ENCODE measurements at places on chromosomes 13 and 19. TPM values are rescaled to one million over a fixed set of nuclear protein-coding genes. Genes with fewer than 3 reads are reported as not detected.

DNA sequence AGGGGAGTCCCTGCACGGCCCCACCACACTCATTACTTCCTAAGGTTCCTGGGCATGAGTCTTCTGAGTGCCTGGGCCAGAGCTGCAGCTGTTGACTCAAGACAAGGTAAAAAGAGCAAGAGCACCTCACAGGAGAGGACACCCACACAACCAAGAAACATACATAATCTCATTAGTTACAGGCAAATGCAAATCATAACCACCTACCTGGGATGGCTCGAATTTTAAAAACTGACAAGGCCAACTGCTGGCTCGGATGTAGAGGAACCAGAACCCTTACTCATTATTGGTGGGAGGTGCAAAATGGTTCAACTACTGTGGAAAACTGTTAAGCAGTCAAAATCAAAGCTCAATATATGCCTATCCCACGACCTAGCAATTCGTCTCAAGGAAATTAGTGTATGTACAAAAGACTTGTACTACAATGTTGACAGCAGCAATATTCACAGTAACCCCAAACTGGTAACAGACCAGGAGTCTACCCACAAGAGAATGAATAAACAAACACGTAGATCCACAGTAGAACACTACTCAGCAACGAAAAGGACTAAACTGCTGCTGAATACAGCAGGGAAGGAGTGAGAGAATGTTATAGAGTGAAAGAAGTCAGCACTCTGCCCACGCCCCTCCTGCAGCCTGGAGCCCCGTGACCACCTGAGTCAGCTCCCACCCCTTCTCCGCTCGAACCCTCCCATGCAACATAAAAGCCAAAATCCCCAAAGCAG is 15.8 kb downstream of the AKT2 start:
- DNase-seq: no peak

GRCh38 chr13:23701636-23702035 is 131.4 kb downstream of the TNFRSF19 start:
- DNase-seq: no peak

- peak; percentile 73 for DNase-seq
Measured at GRCh38 chr19:3986260-3987041, 1.2 kb upstream of the EEF2 start.

GRCh38 chr19:12689581-12690216 is 1.9 kb downstream of the GNG14 start:
- DNase-seq: no peak

DNA sequence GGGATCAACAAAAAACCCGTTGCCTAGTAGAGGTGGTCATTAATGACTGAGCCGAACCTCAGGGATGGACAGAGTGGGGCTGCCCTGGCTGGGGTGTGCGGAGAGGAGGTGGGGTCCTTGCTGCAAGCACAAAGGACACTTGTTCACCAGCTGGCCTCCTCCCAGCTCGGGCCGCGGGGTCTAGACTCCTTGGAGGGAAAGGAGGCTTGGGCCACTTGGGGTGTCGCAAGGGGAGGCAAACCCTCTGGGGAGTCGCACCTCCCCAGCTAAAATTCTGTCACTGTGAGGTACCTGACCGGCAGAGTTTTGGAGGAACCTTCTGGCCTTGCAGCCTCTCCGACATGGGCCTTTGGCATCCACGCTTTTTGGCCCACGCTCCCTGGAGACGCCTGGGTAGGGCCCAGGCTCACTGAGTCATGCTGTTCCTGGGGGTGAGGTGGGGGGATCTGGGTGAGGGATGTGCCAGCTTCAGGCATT is 8.2 kb downstream of the KLHL26 start:
- no peak for DNase-seq

DNA sequence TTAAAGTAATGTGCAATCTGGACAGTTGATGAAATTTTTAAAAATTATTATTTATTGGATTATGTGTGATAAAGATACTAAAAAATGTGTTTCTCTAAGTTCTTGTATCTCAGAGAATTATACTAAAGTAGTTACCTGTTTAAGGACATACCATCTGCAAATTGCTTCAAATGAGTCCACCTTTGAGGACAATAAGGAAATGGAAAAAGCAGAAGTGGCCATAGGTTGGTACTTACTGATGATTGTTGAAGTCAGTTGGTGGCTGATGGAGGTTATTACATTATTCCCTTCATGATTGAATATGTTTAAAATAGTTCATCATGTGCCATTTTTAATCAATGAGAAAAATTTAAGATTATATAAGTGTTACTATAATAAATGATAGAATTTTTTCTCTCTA is 367.0 kb downstream of the MYO16 start:
- DNase-seq: no peak

DNA sequence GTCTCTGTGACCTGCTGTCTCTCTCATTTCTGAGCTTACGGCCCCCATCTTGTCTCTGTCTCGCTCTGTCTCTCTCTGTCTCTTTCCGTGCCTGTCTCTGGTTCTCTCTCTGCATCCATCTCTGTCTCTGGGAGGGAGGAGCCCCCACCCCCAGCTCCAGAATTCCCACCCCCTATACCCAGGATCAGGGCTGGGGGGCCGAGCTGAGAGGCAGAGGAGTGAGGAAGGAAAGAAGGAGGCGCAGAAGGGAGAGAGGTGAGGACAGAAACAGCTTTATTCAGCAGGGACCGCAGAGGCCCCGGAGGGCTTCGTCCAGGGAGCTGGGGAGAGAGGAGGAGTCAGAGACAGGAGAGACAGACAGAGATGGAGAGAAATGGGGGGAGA is 14.0 kb downstream of the JOSD2 start:
- no peak for DNase-seq

GRCh38 chr19:364496-365287 is 20.1 kb upstream of the MIER2 start:
- no peak for DNase-seq

GRCh38 chr13:48624858-48625257 is 28.9 kb upstream of the CYSLTR2 start:
- no peak for DNase-seq

DNA sequence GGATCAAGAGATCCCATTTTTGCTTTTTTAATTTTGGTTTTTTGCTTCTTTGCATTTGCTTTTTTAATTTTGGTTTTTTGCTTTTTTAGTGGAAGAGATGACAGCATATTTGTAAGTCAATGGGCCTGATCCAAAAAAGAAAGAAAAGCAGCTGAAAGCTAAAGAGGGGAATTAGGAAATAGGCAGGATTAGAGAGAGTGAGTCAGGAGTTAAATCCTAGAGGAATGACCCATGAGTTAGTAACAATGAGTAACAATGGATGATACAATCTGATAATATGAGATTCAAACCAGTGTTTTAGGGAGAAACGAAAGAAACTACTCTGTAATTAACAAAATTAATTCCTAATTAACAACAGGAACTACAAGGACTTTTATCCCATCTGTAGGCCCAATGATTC is 111.2 kb upstream of the SGCG start:
- no peak for DNase-seq

DNA sequence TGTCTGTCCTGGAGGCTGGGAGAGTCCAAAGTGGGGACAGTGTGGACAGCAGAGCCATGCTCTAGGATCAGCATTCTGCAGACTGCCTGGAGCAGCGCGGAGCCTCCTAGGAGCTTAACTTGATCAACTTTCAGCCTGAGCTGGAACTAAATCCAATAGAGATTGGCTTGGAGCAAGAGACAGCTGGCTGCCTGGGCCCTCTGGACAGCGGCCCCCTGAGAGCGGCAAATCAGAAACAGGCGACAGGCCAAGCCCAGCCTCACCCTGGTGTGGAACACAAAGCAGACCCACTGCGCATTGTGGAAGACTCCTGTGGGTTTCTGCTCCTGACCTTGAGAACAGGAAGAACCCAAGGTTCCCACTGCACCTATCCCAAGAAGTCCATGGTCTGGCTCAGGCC is 462.2 kb downstream of the TSHZ3 start:
- DNase-seq: no peak

DNA sequence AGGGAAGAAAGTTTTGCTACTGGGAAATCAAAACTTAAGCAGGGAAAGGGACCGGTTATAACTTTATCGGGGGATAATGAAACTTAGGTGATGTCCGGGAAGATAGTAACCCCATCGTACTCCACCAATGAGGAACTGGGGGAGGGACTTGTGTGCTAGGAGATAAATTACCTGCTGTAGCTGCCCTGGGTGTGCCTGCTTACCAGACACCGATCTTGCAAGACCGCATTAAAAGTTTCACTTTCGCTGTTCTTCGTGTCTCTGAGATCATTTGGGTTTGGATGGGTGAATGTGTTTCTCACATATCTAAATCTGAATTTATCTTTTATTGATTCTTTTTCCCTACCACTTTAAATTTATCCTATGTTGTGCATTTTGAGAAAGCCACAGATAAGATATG is 381.4 kb downstream of the SLITRK6 start:
- DNase-seq: no peak

DNA sequence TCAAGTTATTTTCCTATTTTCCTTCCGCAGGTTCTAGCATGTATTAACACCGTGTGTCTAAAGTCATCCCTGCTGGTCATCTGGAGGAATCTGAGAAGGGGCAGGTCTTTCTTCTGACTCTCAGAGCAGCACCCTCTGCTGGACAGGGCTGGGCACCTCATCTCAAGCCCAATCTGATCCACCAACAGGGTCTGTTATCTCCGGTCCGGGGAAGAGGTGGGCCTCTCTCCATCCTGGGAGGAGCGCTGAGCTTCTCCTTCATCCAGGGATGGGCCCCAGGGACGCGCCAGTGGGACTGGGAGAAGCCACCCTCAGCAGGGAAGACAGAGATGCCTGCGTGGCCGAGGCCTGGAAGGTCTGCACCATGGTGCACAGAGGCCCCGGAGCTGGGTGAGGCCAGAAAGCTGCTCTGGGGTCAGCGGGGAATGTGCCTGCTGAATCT is 26.0 kb upstream of the ZNF331 start:
- peak; percentile 42 for DNase-seq

DNA sequence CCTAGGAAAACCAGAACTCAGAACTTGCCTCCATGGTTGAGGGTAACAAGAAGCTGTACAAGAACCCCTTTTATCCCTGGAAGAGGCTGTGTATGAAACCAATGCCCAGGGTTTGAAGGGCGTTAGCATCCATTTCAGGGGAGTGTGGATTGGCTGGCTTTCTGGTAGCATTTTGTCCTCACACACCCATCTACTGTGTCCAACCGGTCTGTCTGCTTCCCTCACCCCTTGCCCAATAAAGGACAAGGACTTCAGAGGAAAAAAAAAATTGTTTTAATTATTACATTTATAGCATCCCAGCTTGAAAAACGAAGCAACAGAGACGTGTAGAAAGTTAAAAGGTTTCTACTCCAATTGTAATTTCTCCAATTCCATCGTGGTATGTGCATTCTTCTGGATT is 2.7 kb upstream of the CYP4F8 start:
- DNase-seq: no peak

- DNase-seq: no peak
Measured at GRCh38 chr13:51996641-51997040, 14.6 kb downstream of the ATP7B start.

DNA sequence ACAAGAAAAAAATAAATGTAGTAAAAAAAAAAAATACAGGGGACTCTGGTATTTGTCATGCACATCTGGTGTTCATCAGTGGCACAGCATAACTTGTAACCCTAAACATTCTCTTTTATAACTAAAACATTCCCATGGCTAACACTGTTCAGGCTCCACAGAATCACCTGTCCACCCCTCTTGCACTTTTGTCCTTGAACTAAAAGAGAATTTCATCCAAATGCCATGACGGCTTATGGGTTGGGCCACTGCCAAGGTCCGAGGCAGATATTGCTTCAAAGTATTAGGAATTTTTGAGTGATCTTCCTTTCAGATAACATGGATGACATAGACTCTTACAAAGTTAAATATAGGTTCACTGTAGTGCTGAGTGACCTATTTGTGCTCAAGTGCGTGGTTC is 25.7 kb upstream of the SERP2 start:
- DNase-seq: no peak

DNA sequence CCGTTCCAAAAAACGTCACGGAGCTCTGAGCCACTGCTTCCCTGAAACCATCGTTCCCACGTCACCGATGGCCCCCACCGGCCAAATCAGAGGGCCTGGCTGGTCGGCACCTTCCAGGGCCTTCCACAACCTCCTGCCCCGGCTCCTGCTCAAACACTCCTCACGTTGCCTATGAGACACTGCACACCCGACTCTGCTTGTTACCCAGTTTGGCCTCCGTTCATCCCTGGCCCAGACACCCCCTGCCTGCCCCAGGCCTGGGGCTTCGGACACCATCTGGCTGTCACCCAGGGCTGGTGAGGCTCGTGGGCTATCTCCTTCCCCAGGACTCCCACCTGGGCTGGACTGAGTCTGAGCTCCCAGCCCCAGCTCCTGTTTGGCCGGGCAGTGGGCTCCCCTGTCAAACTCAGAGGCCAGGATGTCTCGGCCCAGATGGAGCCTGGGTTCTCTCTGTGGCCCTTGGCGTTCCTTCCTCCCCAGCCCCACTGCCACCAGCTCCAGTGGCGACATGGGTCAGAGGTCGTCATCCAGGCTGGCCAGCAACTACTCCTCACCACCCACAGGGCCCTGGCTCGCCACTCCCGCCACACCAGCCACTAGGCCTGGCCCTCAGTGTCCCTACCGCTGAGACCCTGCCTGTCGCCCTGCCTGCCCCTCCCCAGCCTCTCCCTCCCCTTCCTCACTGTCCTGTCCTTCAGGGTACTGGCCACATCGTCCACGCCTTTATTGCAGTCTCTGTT is 17.7 kb downstream of the CERS1 start:
- DNase-seq: no peak

DNA sequence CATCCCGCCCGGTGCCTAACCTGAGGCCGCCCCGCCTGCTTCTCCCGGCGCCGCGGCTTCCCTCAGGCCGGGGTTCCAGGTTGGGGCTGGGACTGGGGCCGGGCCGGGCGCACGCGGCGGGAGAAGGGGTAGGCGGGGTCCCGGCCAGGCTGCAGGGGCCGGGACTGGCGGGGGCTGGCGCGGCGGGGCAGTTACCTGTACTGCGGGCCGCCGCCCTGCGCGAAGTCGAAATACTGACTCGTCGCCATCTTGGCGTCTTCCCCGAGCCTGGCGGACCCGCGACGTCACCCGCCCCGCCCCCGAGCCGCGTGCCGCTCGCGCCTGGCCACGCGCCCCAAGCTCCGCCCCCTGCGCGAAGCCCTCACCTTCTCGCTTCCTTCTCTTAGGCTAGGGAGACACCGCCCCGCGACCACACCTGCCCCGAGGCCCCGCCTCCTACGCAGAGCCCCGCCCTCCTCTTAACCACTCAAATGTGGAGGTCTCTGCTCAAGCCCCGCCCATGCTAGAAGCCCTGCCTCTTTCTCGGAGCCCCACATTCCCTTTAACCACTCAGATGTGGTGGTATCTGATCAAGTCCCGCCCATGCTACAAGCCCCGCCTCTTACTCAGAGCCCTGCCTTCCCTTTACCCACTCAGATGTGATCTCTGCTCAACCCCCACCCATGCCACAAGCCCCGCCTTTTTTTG is at the start of gene ZFR2:
Gene ZFR2, minus strand, starts transcription at position 269 of the 687 bp plus-strand sequence. Its CDS starts 21 bp downstream, at position 248.
- DNase-seq: peak; percentile 49

Gene KLK10
- total RNA-seq: not detected

Gene ADAMTS10
- total RNA-seq: 67.2 TPM

Gene TRPM4
- total RNA-seq: not detected

Gene CLEC17A
- total RNA-seq: not detected

Gene GGN
- 0.15 TPM for total RNA-seq

Gene TBXA2R
- total RNA-seq: 0.70 TPM

Gene SPC24
- total RNA-seq: 1.9 TPM

Gene CKM
- not detected for total RNA-seq

Measured in CD4-positive, alpha-beta memory T cell (primary cell).